Retina (tissue), 1 donor: ENCODE measurements at places on chromosomes 3 and 15.

DNA sequence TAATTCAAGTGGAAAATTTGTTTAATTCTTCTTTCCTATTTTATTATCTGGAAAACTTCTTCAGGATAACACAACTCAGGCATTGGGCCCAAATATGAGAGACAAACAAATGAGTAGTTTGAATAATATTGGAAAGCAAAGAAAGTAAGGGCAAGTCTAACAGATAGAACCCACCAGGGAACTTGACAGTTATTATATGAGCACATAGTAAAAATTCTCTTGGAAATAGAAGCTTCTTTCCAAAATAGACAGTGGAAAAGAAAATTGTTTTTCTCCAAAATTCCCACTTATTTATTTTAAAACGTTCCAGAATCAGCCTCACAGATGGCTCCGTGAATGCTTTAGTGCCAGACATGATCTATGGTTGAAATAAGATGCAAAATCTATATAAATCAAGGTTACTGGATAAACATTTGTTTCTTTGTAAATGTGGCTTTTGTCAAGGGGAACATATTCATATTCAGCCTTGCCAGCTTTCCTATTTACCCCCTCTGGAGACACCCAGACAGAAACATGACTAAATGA is 23.9 kb downstream of the LDHAL6B start:
- no peak for DNase-seq

DNA sequence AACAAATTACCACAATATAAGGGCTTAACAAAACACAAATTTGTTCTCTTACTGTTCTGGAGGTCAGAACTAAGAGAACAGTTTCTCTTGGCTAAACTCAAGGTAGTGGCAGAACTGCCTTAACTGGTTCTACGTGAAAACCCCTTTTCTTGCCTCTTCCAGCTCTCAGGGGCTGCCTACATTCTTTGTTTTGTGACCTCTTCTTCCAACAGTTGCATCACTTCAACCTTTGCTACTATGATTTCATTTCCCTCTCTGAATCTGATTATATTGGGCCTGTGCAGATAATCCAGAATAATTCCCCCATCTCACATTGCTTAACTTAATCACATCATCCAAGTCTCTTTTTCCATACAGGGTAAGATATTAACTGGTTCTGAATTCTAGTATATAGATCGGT is 624.6 kb downstream of the ZPLD1 start:
- DNase-seq = no peak

- no peak for DNase-seq
Measured at GRCh38 chr3:29754346-29754745, 473.5 kb downstream of the RBMS3 start.

- no peak for DNase-seq
Measured at GRCh38 chr3:169591983-169592644, 71.4 kb downstream of the MECOM start.

DNA sequence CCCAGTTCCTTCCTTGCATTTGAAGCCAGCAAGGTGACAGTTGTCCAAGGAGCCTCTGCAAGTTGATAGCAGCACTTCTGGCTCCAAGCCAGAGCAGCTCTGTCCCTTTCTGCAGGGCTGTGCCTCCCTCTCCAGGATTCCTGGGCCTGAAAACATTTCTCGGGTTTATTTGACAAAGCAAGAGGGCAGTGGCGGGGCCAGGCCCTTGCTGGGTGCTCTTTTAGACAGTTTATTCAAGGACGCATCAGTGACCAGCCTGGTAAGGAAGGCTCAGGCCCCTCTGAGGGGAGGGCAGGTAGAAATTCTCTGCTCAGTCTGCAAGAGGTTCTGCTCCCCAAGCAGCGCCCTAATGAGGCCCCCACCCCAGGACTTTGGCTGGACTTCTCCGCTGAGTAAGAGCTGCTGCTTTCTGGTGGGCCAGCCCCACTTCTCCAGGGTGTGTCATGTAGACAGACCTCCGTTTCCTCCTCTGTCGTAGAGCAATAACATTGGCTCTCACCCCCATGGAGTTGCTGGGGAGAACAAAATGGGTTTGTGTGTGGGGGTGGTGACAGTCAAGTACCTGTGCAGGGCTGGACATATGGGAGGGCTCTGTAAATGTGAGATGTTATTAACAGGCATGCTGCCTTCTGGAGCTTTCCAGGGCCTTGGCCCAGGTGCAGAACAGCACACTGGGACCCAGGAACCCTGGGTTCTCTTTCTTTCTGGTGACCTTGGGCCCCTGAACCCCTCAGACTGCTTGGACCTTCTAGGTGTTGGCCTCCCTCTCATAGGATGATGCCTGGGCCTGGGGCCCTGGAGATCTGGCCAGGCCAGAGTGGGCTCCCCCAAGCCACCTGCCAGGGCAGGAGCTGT is 146.2 kb upstream of the TLE3 start:
- peak; percentile 37 for DNase-seq

GRCh38 chr3:123489400-123490004 is 40.6 kb upstream of the ADCY5 start:
- DNase-seq = peak; percentile 76

- no peak for DNase-seq
Measured at GRCh38 chr3:51269466-51269865, 115.6 kb upstream of the MANF start.
